ENCODE measurements at places on chromosomes 2 and 18.

DNA sequence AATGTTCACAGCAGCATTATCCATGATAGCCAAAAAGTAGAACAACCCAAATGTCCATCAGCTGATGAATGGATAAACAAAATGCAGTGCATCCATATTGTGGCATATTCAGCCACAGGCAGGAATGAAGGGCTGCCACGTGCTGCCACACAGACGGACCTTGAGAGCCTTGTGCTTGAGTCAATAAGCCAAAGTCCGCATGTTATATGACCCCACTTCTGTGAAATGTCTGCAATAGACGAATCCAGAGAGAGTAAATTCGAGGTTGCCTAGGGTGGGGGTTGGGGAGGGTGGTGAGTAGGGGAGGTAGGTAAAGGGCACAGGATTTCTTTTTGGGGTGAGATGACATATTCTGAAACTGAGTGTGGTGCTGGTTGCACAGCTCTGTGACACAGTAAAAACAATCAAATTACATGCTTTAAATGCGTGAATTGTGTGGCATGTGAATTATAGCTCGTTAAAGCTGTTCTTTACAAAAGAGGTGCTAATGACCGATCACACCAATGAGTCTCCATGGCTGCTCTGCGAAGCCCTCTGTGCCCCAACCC lies 38.9 kb upstream of the LDLRAD4 start:
- DNase-seq, result no peak

GRCh38 chr18:62186499-62186773 lies 420 bp downstream of the PIGN start:
- DNase-seq, result no peak

DNA sequence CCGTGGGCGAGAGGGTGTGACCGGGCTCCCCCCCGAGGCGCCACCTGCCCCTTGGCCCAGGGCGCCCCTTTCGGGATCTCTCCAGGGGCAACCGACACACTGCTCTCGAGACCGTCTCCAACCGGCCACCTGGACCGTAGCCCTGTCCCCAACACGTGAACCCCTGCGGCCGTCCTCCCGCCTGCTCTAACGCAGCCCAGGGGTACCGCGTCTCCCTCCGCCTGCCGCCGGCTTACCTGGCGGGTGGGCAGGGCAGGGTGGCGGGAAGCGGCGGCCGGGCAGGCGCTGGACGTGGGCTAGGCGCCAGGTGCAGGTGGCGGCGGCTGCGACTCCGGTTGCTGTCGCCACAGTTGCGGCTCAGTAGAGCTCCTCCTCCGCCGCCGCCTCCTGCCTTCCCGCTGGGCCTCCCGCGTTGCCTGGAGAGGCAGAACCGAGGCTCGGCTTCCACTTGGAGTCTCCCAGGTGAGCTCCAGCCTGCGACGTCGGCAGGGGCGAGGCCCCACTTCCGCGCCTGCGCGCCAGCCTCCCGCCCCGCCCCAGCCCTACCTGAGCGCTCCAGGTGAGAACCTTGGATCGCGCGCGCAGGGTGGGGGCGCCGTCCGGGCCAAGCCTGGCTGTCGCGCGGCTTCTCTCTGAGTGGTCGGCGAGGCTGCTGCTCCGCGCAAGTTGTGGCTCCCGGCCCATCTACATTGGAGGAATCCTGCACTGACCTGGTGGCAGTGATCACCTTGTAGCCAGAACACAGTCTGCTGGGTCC lies at the start of gene GALNT3:
GALNT3 (minus strand) TSS at position 469 of the 757 bp plus-strand sequence. CDS start 23,547 bp downstream, outside the sequence.
- DNase-seq, result no peak

DNA sequence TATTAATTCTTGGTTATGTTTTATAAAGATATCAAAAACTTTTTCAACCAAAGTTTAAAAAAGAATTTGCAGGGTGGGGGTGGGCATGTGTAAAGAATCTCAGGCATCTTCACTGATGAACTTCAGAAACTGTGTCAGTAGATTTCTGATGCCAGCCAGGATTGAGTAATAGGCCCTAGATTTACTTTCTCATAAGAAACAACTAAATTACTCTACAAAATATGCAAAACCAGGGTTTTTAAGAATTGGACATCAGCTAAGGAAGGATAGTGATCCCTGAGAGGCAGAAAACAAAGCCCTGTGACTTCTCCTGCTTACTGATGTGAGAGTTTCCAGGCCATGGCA lies 11.9 kb upstream of the IL1R1 start:
- no peak for DNase-seq

DNA sequence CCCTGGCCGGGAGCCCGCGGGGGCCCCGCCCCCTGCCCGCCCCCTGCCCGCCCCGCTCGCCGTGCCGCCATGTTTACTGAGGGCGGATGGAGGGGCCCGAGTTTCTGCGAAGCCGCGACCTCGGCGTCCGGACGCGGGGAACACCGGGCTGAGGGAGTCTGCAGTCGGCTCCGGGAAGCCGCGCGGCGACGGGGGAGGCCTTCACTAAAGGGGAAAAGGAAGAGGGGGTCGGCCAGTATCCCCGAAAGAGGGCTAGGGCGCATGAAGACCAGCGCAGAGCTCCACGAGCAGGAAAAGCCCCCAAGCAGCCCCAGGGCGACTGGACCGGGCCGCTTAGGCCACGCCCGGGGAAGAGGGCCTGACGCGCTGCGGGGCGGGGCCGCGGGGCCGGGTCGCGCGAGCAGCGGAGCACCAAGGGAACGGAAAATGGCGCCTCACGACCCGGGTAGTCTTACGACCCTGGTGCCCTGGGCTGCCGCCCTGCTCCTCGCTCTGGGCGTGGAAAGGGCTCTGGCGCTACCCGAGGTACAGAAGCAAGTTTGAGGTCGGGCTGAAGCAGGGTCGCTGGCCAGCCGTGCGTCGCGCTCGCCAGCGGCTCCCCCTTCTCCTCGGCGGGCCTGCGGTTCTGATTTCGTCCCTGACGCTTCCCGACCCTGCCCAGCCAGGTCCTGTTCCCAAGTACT lies at the start of the genes ATRAID and SLC5A6:
ATRAID (plus strand) TSS at position 99 of the 683 bp plus-strand sequence; CDS start at position 427, 328 bp downstream.
SLC5A6 (minus strand) TSS at position 326 of the 683 bp plus-strand sequence. CDS start 4,618 bp downstream, outside the sequence.
- peak; percentile 82 for DNase-seq

GRCh38 chr2:198017068-198017467 lies 212.7 kb downstream of the PLCL1 start:
- DNase-seq, result no peak

DNA sequence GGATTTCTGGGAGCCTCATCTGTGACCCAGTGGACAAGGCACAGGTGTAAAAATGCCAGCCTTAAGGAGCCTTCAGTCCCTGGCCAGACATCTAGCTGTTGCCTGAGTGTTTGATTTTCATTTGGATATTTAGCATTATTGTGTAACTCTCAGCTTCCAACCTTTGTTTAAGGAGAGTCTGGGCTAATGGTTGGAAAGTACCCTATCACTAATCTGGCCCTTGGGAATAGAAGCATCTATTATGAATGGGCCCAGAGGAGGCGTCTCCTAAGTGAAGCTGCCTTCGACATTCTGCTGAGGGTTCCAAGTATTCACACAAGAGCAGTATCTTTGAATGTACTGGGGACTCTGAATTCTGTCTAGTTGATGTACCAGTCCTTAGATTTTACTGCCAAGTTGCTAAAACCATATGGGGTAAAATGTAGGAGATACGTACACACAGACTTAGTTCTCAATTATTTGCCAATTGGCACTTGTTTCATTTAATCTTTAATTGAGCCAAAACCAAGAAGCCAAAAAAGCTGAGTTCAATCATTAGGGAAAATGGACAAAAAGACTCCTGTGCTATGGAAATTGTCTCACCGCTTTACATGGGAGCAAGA lies 7.2 kb upstream of the ANKRD29 start:
- DNase-seq, result no peak

- no peak for DNase-seq
Observed at GRCh38 chr2:159553727-159554126, 62.6 kb downstream of the BAZ2B start.

- no peak for DNase-seq
Observed at GRCh38 chr2:17422061-17422460, 96.2 kb downstream of the RAD51AP2 start.

GRCh38 chr2:48109491-48110204 lies 203.3 kb upstream of the FBXO11 start:
- no peak for DNase-seq

DNA sequence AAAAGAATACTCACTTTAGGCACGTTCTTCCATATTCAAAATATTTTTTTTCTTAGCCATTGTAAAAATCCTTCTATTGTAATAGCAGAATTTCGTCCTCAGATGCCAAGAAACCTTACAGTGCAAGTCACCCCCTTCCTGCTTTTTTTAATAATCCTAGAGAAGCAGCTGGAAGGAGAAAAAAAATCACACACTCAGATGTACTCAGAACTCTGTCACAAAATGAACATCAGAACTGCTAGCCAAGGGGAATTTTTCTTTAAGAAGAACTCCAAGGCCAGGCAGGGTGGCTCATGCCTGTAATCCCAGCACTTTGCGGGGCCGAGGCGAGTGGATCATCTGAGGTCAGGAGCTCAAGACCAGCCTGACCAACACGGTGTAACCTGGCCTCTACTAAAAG lies 127.3 kb upstream of the SPATS2L start:
- no peak for DNase-seq

GRCh38 chr2:226887940-226888339 lies 52.1 kb downstream of the RHBDD1 start:
- DNase-seq, result no peak

DNA sequence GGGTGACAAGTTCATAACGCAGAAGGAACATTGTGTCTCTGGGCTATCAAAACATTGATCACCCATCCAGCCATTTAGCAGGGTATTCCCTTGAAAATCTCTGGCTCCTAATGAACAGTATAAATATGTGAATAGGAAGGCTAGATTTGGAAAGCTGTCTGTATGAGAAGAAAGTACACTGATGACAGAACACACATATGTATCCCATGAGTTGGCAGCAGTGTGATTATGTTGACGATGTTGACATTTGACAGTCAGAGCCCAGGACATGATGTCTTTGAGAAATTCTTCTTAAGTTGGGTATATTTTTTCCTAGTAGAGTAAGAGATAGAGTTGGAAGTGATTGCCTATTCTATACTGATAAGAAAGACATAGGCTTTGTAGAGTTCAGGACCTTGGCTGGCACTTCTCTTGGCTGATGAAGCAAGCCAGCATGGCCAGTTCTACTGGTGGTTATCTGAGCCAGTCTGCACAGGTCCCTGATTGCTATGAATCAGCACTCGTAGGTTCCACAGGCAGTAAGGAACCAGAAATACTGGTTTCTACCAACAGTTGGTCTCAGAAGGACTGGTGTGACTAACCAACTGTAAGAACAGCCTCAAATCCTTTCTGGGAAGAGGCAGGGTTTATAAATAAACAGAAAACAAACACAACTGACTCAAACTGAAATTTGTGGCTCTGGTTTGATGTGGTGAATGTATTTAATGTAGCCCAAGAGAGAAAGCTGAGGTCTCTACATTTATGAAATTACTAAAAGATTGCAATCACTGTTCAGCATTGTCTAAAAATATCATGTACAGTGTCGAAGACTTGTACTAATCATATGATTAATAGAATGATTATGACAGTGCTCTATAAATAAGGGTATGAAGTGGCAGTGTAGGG lies 43.9 kb upstream of the RAPH1 start:
- no peak for DNase-seq

GRCh38 chr18:77567205-77567604 lies 317.6 kb downstream of the GALR1 start:
- no peak for DNase-seq

DNA sequence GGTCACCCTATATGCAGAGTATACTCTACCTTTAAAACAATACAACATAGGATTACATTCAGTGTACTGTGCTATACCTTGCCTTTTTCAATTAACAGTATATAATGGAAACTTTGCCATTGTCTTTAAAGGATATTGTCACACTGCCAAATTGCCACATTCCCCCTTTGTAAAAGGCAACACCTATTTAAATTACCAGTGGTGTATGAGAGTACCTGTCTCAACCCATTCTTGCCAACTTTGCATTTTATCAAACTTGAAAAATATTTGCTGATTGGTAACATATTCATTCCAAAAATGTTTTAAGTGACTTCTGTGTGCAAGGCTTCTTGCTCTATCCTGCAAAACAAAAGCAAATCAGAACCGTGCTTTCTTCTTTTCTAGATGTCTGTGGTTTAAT lies 92.9 kb downstream of the FMNL2 start:
- DNase-seq, result no peak

DNA sequence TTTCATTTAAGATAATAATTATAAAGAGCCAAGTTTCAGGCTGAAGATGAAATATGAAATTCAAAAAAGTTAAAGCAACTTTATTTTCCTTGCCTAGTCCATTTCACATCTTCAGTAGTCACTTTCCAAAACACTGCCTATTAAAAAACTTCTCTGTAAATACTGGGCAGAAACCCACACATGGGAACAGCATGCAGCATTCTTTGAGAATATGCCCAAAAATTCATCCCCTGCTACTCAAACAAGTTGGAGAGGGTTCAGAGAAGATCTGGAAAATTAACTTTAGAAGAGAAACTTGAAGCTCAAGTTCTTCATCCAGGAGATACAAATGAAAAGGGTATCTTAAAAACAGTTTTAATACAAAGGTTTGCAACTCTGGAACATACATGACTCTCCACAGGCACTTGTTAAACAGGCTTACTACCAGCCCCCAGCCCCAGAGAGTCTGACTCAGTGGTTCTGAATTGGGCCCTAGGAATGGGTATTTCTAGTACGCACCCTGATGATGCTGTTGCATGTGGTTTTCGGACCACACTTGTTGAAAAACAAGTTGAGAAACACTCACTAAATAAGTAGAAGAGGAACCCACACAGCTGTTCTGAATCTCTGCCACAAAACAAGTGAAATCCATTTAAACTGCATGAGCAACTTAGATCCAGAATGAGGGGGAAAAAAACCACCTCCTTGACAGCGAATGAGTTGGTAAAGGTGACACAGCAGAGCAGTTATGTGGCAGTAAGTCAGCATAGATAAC lies 329.1 kb downstream of the SATB2 start:
- no peak for DNase-seq

GRCh38 chr18:23943104-23943503 lies 71.5 kb upstream of the TTC39C start:
- DNase-seq, result no peak

GRCh38 chr18:13300029-13300428 lies 81.5 kb downstream of the LDLRAD4 start:
- DNase-seq, result no peak

GRCh38 chr2:223797811-223798721 lies 39.3 kb downstream of the AP1S3 start:
- no peak for DNase-seq

DNA sequence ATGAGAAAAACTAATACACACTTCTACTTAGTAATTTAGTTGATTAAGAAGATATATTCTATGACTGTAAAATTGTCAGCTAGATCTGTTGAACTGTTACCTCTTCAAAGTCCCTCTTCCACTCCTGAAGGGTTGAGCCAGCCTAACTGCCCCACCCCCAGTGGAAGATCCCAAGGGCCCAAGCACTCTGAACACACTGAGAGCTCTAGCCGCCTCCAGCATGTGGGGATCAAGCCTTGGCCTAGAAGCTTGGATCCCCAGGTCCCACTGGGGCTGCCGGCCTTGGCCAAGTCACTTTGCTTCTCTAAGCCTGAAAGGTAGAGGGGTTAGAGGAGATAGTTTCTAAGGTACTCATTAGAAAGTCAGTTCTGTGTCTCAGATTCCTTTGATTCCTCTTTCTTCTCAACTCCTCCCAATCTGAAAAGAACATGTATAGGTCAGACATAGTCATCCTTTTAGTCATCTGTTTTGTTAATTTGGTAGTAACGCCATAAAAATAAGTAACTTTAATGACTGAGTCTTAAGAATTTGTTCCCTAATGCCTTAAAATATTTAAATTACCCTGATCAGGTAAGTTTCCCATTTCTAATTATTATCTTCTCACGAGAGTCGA lies 5.6 kb downstream of the CPSF3 start:
- no peak for DNase-seq

- DNase-seq, result no peak
Observed at GRCh38 chr2:119223521-119224390, at the start of gene STEAP3. TSS of gene STEAP3 (plus strand) at chr2:119223834. CDS start at chr2:119231013, 7,179 bp downstream.

Data from activated CD4-positive, CD25-positive, alpha-beta regulatory T cell treated with anti-CD3 and anti-CD28 coated beads, Interleukin-2, amount 50 U/mL, for 16 hours (primary cell).